ENCODE measurements at places on chromosomes 16 and 17. TPM values are rescaled to one million over a fixed set of nuclear protein-coding genes. Genes with fewer than 3 reads are reported as not detected.

The PDILT gene
- total RNA-seq: not detected

The CCDC92B gene
- total RNA-seq: not detected

The SCNN1B gene
- 1.6 TPM for total RNA-seq

The VMO1 gene
- not detected for total RNA-seq

The CTRB1 gene
- not detected for total RNA-seq

The FOXJ1 gene
- total RNA-seq: not detected

The MT2A gene
- total RNA-seq: 126 TPM

The KRTAP3-1 gene
- not detected for total RNA-seq

The RNF222 gene
- total RNA-seq: not detected

The KRTAP4-1 gene
- not detected for total RNA-seq

The SRCIN1 gene
- under 0.01 TPM for total RNA-seq
